ENCODE measurements at places on chromosomes 6 and 20. TPM values are rescaled to one million over a fixed set of nuclear protein-coding genes. Genes with fewer than 3 reads are reported as not detected.
A peak's percentile ranks its signal among the peaks of the same experiment; 100 is the strongest.

DNA sequence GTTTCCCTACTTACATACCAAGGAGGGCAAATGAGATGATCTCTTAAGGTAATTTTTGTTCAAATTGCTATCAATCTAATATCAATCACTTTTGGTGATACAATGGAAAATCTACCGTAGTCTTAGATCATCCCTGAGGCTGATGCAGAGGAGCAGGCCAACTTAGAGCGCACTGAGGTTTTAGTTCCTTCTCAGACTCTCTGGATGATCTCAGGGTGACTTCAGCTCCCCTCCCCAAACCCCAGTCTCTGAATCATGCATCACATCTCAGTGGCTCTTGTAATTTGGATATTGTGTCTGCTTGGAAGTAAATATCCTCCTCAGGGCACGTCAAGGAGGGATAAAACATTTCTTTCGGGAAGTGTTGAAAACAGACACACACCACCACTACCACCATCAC is 5.9 kb downstream of the TUBB2B start:
- DNase-seq: no peak

- DNase-seq: peak; percentile 37
These were observed 816 bp downstream of the NPEPL1 start for GRCh38 chr20:58693226-58694006.

GRCh38 chr20:95215-95614 is 7.7 kb downstream of the DEFB125 start:
- DNase-seq: no peak

- DNase-seq: peak; percentile 7
These were observed 201.1 kb downstream of the ZFAND3 start for GRCh38 chr6:38020593-38020992.

- DNase-seq: no peak
These were observed 21.0 kb upstream of the SNAP91 start for GRCh38 chr6:83729871-83730270.

DNA sequence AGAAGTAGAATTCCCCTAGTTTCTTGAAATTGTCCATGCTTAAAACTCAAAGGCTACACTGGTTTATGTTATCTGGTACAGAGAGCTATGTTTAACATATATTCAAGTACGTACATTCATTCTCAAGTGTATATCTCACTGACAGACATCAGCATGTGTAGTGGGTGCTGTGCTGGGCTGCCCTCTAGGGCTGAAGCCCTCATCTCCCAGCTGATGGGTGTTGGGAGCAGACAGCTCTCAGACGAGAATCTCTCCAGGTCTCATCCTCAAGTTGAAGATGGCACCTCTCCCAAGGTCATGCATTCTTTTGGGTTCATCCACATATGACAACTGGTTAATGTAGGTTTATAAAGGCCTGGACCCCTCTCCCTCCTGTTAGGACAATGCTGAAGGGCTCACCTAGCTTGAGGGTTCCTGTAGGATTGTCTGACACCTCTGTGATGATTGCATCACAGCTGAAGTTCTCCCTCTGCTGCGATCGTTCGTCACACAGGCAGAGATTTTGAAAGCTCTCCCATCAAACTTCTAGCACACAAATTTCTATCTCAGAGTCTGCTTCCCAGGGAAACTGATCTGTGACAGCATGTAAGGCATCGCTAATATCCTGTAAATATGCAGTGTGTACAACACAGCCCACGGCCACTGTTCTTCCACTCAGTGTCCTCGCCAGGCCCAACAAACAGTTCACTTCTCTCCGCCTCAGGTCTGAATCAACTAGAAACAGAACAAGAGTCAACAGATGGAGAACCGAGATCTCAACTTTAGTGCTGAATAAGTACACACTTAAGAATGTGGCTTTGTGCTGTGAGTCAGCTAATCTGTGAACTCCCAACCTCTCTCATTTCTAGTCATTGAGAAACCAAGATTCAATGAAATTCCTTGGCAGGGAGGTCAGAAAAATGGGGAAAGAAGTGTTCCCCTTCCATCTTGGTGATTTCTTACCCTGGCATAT is 43.2 kb downstream of the PREP start:
- DNase-seq: no peak

DNA sequence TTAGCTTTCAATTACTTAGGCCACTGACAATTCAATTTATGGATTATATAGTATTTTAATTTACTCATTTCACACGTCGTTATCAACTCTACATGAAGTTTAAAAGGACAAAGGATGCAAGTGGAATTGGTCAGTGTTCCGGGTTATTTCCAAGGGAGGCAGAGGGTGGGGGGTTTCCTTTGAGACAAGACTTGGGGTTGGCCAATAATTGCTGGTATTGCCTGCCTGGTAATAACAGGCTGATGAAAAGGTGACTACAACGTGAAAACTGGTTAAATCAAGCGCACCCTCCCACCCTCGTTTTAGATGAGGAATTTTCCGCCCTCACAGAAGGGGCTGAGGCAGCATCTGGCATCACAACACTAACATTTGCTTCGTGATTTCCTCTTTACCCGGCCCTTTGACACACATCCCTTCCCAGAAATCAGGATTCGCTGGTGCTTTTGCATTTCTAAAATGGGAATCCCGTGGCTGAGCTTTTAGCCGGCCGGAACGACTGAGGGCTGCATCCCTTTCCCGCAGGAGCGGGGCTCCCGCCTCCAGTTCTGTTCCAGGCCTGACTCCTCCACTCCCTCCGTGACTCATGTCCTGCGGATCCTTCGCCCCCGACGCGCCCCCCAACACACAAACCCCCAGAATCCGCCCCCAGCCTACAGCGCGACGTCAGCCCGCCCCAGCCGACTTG is 999 bp upstream of the PIM1 start:
- peak; percentile 50 for DNase-seq

- DNase-seq: no peak
These were observed 462.5 kb upstream of the BTBD3 start for GRCh38 chr20:11454966-11455799.

Gene ZBTB46
- 20.3 TPM for total RNA-seq

Gene BIRC7
- total RNA-seq: not detected

DNA sequence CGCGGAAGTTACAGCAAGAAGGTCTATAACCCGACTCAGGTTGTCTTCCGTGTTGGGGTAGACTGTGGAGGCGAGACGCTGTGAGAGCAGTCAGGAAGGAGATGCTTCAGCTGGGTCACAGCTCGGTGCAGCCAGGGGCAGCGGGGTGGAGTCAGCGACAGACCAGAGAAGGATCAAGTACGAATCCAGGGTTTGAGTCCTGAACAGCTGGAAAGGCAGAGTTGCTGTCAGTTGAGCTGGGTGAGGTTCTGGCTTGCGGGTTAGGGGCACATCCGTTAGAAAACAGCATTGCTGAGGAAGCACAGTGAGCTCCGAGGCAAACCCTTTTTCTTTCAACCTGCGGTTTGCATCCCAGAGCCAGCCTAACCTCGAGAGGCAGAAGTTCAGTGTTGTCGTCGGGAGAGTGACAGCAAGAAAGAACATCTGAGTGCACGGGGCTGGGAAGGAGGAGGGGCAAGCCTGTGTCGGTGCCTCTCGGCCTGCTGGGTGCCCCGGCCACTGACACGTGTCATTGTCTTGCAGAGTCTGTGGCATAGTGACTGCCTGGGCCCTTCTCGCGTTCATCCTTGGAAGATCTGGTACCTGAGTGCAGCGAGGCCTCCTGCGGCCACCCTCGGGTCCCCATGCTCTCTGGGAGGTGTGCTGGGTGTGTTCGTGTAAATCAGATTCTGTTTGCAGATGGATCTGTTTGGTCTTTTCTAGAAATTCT is 20.0 kb downstream of the PNLDC1 start:
- DNase-seq: no peak

- DNase-seq: peak; percentile 67
These were observed 44.3 kb downstream of the KHDC1L start for GRCh38 chr6:73180763-73181619.

GRCh38 chr6:104955927-104956730 is 778 bp upstream of the LIN28B start:
- no peak for DNase-seq

DNA sequence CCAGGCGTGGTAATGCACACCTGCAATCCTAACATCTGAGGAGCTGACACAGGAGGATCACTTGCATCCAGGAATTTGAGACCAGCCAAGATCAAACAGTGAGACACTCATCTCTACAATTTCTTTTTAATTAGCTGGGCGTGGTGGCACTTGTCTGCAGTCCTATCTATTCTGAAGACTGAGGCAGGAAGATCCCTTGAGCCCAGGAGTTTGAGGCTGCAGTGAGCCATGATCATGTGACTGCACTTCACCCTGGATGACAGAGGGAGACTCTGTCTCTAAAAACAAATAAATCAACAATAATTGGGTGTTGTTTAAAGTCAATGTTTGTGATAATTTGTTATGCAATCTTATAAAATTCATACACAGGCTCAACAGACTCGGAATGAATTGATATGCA is 18.0 kb upstream of the HLA-A start:
- DNase-seq: no peak

Measured in cerebellum (tissue), 4 donors.